ENCODE measurements at places on chromosomes 3 and 15.

- DNase-seq: no peak
Measured at GRCh38 chr15:85756411-85757072, 38.2 kb downstream of the KLHL25 start.

GRCh38 chr3:55709411-55710012, 222.4 kb upstream of the WNT5A start:
- no peak for DNase-seq

DNA sequence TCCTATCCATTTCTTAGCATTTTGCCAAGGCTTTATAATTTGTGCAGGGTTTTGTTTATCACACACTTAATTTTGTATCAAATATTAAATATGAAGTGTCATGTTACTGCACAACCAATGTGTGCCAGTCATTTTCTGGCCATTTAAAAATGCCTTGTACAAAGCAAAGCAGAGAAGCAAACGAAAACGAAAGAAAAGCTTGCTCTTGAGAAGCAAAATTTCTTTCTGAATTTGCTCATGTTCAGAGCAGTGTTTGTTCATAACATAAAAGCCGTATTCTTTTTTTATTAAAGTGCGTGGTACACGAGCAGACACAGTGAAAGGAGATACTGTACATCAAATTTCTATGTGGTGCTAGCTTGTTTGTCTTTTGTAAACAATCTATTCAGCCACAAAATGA, 792.6 kb downstream of the NAALADL2 start:
- no peak for DNase-seq

DNA sequence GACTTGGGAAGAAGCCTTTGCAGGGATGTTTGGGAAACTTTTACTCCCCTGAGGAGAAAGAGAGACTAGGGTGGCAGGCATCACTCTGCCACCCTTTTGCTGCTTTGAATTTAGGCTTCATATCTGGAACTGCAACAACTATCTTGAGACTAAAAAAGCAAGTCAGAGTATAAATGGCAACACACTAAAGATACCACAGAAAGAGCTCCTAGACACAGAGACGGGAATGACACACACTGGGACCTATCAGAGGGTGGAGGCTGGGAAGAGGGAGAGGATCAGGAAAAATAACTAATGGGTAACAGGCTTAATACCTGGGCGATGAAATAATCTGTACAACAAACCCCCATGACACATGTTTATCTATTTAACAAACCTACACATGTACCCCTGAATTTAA, 237.8 kb downstream of the FGF12 start:
- DNase-seq: no peak

- DNase-seq: no peak
Measured at GRCh38 chr3:161890147-161890625, 393.6 kb downstream of the OTOL1 start.

DNA sequence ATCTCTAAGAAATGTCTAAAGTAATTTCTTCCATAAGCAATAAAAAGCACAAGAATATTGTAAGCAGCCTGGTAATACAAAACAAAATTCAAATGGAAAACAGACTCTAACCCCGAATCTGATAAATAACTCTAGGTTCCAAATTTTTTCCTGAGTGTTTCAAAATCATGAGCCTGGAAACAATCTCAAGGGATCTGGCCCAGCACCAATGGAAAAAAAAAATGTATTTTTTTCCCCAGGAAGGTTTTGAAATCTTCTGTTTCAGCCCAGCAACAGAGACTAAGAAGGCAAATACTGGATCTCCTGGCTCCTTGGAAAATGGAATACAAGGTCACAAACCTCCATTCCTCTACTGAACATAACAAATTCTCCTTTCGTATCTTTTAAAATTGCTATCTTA, 13.0 kb downstream of the TBC1D2B start:
- DNase-seq: no peak

- DNase-seq: no peak
Measured at GRCh38 chr3:184733971-184734608, 22.2 kb upstream of the MAGEF1 start.

DNA sequence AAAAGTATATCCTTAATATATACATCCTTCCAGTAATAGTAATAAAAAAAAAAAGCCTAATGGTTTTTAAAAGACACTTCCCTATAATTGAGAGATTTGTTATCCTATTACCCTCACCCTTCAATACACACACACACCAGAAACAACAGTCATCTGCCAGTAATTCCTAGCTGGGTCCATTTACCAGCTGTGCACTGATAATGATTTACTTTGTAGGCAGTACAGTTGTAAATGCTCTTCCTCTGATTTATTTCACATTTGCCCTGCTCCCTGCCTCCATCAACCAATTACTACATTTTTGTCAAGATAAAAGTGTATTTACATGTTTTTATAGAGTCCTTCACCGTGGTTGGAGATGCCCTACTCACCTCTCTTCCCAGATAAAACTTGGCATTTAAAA, 12.4 kb downstream of the TPM1 start:
- DNase-seq: no peak

- DNase-seq: no peak
Measured at GRCh38 chr15:66294157-66294931, 976 bp downstream of the DIS3L start.

DNA sequence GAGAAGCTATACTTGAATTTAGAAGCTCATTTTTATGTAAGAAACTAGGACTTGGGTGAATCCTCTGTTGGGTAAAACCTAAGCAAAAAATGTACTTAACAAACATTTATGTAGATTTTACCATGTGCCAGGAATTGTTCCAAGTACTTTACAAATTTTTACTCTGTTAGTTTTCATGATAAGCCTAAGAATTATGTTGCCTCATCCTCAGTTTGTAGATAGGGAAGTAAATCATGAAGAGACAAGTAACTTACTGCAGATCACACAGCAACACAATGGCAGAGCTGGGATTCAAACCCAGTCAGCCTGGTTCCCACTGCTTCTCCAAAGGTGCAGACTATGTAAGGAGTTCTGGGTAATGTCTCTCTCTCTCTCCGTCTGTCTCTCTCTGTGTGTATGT, 169.9 kb downstream of the DIPK2A start:
- DNase-seq: no peak

DNA sequence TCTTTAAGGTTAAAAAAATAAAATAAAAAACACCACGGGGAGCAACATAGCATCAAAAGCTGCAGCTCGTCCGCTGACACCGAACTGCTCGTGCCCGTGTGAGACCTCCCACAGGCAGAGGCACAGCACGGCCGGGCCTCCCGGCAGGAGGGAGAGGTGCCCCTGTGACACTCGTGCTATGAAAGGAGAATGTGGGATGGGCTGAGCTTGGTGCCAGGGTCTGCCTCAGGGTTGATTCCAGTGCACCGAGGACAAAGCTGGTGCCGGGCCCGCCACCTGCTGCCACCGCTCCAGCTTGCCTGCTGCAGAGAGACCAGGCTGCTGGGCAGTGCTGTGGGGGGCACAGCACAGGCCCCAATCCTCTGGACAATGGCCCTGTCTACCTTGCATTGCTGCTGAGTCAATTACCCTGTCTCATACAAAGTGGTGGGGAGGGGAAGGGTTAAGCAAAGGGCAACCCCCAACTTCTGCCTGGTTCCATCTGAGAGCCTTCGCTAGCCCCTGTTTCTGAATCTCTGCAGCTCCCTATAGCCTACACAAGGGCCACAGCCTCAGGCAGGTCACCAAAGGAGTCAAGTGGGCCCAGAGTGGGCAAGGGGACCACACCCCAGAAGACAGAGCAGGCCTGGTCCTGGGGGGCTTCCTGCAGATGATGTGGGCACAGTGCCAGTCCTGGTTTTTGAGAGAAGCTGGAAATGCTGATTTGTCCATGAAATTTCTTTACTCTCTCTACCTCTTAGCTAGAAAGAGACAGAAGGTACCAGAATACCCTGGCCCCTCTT, 74.0 kb upstream of the SNRPA1 start:
- DNase-seq: no peak

DNA sequence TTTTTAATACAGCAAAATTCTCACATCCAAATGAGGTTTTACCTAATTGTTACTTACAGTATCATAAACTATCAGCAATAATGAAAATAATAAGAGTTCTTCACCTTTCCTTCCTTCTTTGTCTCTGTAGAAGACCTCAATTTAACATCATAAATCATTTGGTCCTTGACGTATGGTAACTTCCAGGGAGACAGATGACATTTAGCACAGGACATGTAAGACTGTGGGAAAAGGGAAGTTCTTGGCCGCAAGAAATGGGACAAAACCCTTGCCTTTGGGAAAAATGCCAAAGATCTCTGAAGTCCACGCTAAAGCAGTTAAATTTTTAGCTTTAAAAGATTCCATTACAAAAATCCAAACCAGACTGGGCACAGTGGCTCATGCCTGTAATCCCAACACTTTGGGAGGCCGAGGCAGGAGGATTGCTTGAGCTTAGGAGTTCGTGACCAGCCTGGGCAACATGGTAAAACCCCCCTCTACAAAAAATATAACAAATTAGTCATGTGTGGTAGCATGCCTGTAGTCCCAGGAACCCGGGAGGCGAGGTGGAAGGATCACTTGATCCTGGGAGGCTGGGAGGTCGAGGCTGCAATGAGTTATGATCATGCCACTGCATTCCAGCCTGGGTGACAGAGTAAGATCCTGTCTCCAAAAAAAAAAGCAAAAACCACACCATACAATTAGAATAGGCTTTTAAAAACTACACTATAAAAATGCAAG, 8.8 kb downstream of the PTPN9 start:
- no peak for DNase-seq

DNA sequence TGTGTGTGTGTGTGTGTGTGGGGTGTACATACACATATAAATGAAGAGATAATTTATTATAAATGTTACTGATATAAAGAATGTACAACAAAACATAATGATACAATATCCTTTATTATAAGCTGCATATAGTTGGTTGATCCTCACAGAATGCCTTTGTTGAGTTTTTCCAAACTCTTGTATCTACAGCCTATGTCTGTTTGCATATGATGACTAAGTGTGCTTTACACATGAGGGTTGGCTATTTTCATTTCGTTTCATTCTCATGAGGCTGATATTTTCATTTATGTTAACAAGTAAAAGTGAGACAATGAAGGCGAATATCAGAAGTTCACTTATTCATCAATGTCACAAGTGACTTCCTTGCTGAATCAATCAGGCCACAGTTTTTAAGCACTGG, 45.1 kb downstream of the TM2D3 start:
- no peak for DNase-seq

- no peak for DNase-seq
Measured at GRCh38 chr3:153768561-153769469, 352.4 kb upstream of the ARHGEF26 start.

DNA sequence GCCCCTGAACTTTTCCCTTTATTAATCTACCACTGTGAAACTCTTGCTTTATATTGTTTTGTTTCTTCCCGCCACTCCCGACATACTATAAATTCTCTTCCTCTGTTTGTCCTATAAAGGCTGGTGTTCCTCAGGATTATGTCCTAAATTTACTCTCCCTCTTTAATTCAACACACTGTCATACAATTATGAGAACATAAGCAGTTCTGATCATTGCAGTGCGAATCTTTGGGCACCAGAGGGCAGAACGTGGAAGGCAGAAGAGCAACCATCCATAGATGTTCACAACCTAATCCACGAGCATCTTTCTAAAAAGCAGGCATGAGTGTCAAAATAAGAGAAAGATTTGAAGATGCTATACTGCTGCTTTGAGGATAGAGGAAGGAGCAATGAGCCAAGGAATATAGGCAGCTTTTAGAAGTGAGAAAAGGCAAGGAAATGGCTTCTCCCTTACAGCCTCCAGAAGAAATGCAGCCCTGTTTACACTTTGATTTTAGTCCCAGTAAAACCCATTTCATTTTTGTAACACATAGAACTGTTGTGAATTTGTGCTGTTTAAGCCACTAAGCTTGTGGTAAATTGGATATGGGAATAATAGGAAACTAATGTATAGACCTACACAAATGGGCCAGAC, 179.4 kb downstream of the GBE1 start:
- no peak for DNase-seq

DNA sequence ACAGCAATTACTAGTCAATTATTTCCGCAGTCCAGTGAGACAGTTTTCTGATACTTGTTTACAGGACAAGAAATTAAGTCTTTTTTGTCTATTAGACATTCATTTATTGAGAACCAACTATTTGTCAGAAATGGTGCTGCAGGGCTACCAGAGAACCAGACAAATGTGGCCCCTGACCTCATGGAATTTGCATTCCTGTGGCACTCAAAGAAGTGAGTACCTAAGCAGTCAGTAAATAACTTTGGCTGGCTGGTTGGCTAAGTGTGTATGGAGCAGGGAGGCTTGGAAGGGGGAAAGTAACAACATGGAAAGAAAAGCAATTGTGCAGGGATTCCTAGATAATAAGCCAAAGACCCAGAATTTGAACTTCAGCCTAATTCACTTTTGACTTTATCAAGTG, 837.0 kb upstream of the CFAP20DC start:
- DNase-seq: no peak

- no peak for DNase-seq
Measured at GRCh38 chr3:10697918-10698317, 118.1 kb upstream of the SLC6A11 start.

- DNase-seq: no peak
Measured at GRCh38 chr15:96340598-96341512, 10.4 kb downstream of the NR2F2 start.

DNA sequence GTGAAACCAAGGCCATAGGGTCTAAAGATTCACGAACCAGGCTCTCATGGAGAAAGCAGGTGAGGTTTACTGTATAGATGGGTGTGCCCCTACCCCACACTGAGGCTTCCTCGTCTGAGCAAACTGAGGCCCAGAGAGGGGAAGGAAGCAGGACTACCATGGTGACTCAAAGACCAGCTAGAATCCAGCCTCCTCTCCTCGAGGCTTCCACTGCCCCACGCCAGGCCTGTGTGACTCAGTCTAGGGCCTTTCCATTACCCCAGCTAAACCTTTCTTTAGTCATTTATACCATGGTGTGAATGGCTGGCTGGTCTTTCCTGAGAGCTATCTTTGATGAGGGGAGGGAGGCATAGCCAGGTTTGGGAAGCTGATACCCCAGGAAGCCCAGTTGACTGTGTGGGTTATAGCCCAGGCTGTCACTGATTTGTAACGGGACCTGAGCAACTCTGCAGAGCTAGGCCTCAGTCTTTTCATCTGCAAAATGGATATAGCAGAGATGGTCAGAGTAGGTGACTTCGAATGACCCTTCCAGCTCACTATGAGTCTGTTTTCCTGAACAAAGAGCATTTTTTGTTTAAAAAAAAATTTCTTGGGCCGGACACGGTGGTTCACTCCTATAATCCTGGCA, 3.0 kb upstream of the RHO start:
- DNase-seq: no peak

Measured in cerebellar nuclear complex (tissue), 1 donor.